CD4-positive, alpha-beta T cell (primary cell): ENCODE measurements at places on chromosomes 12 and 14.

DNA sequence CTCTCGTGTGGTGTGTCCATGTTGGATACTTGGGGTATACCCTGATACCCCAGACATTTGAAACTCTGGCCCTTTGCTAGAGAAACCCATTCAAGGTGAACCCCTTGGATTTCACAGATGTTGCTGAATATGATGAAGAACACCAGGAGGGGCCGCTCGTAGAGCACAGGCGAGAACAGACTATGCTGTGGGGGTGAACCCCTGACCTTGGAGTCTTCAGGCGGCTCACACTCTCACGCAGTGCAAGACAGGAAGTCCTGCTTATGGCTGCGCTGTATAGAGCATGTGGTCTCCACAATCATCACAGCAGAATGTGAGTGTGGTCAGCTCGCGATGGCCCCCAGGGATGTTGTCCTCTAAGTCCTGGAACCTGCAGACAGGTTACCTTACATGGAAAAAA is 60.4 kb downstream of the SLC15A4 start:
- no peak for DNase-seq

DNA sequence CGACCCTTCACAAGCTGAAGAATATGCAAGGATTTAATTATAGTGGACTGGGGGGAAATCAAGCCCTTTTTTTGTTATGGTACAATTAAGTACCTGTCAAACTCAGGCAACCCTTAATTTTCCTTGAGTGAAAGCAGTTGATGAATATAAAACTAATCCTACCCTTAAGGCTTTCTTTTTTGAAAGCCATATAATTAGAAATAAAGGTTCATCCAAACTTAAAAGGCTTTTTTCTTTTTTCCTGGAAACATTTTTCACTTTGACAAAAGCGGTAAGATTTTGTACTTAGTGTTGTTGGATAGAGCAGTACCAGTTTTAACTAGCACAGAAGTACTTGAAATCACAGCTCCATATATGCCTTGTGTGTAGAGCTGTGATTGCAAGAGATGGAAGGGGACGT is 91.9 kb upstream of the MANSC4 start:
- no peak for DNase-seq

GRCh38 chr12:50725011-50725942 is 38.6 kb upstream of the ATF1 start:
- no peak for DNase-seq

DNA sequence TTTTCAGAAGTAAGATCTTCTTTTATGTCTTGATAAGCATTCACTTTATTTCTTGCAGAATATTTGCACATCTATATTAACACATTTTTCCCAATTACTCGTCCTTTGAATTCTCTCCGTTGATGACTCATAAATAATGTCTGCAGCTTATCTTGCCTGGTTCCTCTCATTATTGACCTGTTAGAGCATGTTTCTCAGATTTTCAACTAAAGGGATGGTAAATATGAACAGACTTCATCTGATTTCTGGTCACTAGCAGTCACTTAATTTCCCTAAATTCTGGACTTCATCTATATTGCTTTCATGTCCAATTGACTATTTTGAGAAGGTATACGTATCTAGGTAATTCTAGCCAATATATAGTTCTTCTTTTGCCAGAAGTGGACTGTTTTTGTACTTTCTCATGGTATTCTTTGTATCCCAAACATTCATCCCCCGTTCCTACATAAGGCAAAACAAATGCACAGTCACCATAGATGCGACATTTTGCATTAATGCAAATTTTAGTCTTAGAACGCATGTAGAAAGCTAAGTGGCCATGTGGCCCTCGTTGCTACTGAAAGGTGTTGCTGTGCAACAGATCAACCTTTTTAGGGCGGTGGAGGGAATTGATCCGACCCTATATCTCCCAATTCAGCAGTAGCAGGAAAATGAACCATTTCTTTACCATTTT is 6.2 kb downstream of the PIK3C2G start:
- DNase-seq, result no peak

DNA sequence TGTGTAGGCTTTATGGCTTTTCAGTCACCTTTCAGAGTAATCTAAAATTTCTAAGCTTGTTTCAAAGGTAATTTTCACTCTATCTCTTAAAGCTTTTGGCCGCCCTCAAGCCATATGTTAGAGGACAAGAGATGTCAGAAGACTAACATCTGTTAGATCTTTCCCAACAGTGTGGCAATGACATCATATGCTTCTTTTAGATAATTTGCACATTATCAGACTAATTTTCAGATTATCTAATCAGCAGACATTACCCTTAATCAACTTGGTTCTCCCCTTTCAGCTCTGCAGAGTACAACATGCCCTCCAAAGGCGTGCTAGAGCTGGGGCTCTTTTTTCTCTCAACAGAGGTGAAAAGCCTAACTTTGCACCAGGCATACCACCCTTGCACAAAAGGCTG is 207.1 kb downstream of the DPF3 start:
- no peak for DNase-seq

DNA sequence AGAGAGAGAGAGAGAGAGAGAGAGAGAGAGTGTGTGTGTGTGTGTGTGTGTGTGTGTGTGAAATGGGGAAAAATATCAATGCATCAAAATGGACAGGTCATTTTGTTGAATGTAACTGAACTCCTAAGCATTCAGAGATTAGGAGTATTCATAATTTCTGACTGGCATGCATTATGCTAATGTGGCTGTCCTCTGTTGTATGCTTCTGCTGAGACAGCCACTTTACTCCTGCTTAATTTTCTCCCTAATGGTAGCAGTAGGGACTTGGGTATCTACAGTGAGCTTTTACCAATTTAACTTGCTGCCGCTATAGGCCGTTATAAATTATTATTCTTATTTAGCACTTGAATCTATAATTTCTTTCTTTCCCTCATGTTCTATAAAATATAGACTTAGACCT is 924.8 kb downstream of the NRXN3 start:
- no peak for DNase-seq

DNA sequence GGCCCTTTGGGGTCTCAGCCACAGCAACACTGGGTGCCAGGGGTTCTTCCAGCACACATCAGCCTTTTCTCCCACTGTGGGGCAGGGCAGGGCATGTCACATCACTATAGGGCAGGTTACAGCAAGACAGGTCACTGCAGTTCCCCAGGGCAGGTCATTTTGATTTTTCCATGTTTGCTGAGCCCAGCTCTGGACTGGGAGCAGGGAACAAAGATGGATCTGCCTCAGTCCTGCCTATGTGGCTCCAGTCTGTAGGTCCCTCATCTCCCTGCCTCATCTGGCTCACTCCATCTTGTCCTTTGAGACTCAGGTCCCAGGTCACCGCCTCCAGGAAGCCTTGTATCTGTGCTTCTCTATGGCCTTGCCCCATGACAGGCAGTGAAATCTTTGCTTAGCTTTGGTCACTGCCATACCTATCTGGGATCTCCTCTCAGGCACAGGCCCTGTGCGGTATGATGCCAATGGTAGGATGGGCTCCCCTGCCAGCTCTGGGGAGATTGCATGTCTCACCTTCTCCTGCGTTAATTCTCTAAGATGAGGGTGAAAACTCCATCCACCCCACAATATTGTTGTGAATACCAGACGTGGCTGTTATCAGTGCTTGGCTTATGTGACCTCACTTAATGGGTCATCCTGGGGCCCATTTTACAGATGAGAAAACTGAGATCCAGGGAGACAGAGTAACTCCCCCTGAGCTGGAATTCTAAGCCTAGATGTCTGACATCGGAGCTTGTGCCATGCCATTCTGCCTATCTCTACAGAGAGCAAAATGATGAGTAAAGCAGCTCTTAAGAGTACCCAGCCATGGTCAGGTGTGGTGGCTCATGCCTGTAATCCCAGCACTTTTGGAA is 1.5 kb downstream of the SERPINA6 start:
- DNase-seq, result no peak

DNA sequence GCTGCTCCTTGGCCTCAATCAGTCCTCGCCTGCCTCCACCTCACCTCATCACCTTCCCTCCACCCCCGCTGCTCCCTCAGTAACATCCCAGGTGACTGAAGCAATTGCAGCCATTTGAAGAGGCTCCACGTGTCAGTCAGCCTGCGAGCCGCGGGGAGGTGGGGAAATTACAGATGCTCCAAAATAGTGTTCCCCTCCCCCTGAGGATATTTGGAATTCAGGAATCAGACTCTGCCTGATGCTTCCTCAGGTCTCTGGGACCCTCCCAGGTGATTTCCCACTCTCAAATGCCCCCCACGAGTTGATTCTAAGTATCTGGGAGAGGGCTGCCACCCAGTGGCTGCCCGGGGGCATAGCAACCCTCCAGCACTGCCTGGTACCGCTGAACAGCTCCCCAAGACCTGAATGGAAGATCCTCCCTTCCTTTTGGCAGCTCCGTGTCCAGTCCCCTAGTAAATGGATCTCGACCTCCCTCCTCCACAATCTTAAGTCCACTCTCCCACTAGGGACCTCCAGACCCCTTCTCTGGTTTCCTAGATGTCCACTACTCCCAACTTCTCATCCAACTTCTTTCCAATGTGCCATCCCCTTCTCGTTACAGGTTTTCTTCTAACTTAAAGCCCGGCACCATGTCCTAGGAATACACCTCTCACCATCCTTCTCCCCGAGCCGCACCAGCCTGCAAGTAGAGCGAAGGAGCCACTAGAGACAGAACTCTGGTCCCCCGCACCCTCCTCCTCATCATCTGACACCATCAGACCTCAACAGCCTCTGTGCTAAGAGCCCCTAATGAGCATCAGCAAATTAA is 1.4 kb upstream of the ASIC1 start:
- DNase-seq, result peak; percentile 40

- peak; percentile 71 for DNase-seq
Measured at GRCh38 chr14:90815822-90816662, at the start of gene TTC7B. TSS of gene TTC7B (minus strand) at chr14:90816430. CDS start at chr14:90816295, 135 bp downstream.

GRCh38 chr12:93759512-93760081 is 82.4 kb downstream of the CRADD start:
- no peak for DNase-seq

DNA sequence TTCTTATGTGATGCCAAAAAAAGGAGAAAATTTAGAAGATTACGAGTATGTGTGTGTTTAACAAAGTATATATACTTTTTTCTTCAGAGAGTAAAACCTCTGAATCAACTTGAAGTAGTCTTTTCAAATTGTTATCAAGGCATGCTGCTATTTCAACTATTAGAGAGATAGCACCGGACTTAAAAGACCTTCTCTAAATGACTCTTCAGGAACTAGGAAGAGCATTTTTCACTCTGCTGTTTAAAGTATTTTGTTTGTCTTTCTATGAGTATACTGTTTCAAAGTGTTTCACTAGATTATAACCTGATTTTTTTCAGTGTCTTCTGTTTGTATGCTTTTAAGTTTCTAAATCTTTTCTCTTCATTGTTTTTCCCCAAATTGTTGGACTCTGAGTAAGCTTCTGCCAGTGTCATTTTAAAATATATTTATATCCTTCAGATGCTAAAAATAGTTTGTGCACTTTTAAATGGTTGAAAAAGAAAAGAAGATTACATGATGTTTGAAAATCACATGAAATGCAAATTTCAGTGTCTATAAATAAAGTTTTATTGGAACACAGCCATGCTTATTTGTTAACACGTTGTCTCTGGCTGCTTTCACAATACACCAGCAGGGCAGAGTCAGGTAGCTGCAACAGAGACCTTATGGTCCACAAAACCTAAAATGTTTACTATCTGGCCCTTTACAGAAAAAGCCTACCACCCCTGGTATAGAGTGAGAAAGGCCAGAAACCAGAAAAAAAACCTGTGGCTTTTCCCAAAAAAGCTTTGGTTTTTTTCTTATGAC is 21.3 kb downstream of the CRADD start:
- no peak for DNase-seq

GRCh38 chr12:69904777-69905176 is 79.8 kb downstream of the MYRFL start:
- no peak for DNase-seq

DNA sequence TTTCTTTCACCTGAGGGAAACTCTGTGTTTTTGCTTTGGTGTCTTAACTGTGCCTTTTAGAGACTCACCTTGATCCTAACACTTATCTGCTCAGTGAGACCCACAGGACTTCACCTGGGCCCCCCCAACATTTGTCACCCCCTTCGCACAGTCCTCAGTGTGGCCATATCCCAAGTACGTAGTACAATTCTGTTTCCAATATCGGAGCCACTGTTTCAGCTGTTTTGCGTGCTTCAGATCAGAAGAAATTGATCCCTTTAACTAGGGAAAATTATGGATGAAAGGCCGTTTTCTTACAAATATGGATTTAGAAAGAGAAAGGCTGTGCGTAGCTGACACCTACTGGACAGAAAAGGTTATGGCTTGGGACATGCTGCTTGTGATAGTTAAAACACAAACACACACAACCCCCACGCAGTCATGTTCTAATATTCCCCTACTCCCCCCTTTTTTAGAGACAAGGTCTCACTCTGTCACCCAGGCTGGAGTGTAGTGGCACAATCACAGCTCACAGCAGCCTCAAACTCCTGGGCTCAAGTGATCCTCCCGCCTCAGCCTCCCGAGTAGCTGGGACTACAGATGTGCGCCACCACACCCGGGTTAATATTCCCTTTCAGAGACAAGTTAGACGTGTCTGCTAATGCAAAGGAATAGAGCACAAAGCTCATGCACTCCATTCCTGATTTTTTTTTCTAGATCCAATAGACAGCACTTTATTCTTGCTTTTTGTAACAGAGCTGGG is 3.6 kb upstream of the SLC7A8 start:
- no peak for DNase-seq

GRCh38 chr12:116818341-116818856 is 62.8 kb downstream of the HRK start:
- peak; percentile 63 for DNase-seq

DNA sequence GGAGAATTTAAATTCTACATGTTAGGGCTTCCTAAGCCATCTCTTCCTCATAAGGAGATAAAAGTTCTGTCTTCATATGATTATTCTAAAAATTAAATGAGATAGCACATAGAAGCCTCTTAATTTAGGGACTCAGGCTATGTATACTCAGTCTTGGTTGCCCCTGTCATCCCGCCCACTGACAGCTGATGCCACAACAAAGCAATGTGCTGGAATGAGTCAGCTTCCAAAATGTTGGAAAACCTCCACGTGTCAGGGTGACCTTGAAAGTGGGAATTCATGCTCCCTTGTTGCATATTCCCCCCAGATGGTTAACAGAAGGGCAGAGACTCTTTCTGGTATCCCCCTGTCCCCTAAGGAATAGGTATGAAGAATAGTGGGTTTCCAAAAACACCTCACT is 238.0 kb upstream of the DDHD1 start:
- no peak for DNase-seq

DNA sequence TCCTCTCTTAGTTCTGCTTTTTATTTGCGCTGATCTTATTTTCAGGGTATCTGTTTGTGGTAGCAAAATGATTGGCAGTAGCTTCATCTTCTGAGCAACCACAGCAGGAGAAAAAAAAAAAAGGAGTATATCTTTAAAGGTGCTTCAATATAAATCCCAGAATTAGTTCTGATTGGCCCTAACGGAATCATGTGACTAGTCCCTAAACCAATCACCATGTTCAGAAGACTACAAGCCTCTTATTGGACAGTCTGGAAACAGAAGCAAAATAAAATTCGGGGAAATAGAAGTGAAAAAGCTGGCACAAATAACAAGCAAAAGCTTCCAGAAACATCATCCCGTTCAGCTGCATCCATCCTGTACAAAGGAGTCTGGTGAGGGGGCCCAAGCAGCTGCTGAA is 49.9 kb upstream of the PTPRO start:
- DNase-seq, result no peak

GRCh38 chr14:37142835-37143401 is 29.5 kb downstream of the SLC25A21 start:
- no peak for DNase-seq
